HCT116 (cell line): ENCODE measurements at places on chromosomes 2 and 18. TPM values are rescaled to one million over a fixed set of nuclear protein-coding genes. Genes with fewer than 3 reads are reported as not detected.

POTEC gene
- total RNA-seq = not detected

ASPRV1 gene
- total RNA-seq = 1.1 TPM

STARD6 gene
- not detected for total RNA-seq

- no peak overlapping the region for H3K27ac ChIP-seq
- H3K4me3 ChIP-seq = no peak overlapping the region
Measured at GRCh38 chr2:171772373-171772772, 85.1 kb downstream of the DYNC1I2 start.

- H3K4me3 ChIP-seq = no peak overlapping the region
- H3K27me3 ChIP-seq = no peaks in the 10 kb centered on the region
- H3K27ac ChIP-seq = no peak overlapping the region
- no peaks in the 10 kb centered on the region for H3K36me3 ChIP-seq
- no peaks in the 10 kb centered on the region for H3K4me1 ChIP-seq
Measured at GRCh38 chr18:79107886-79108285, 38.7 kb downstream of the ATP9B start.

GRCh38 chr18:64244571-64244970 is 95.7 kb upstream of the LINC00305 start:
- no peaks in the 10 kb centered on the region for H3K27me3 ChIP-seq
- no peak overlapping the region for H3K4me3 ChIP-seq
- no peaks in the 10 kb centered on the region for H3K36me3 ChIP-seq
